ENCODE measurements at places on chromosomes 6 and 20.

GRCh38 chr6:79574630-79575225 lies 37.5 kb upstream of the LCA5 start:
- DNase-seq = peak; percentile 76

GRCh38 chr6:44074439-44074812 lies 52.8 kb downstream of the MRPL14 start:
- peak; percentile 86 for DNase-seq

DNA sequence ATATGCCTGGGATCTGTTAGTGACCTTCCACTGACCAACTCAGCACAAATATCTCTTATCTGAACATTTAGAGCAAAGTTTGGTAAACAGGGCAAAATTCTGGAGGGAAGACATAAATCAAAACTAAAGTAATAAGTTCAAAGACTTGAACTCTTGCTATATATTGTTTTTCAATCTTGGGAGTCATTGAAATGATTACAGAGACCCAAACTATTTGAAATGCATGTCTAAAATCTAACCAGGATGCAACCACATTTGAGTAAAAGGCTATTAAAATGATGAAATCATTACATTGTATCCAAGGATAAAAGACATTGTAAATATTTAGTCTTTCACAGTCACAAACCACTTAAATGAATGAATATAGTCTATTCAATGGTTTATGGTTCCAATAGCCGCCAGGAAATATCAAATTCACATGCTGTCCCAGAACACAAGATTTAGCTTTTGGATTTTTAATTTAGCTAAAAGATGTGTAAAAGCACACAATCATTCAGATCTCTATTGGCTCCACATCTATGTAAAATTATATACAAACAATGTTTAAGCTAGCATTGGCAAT lies 256.6 kb upstream of the EPHA7 start:
- DNase-seq = no peak

GRCh38 chr6:28315628-28316027 lies 20.3 kb downstream of the ZSCAN31 start:
- DNase-seq = peak; percentile 33

GRCh38 chr6:13400772-13401171 lies 72.4 kb upstream of the TBC1D7 start:
- no peak for DNase-seq

DNA sequence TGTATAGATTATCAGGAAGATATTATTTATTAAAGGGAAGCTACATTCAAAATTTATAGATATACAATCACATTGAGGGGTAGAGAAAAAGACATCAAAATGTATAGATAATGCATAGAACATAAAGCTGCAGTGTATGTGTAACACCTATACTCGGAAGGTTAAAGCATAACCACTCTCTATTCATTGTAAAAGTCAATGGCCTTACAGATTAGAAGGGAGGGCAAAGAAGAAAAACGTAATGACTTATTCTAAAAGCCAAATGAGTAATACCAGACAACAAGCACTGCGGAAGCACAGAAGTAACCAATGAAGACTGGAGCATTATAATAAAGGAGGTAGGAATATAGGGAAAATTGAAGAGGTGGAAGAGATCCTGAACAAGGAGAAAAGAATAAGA lies 11.3 kb downstream of the HBS1L start:
- no peak for DNase-seq

- DNase-seq = peak; percentile 37
Observed at GRCh38 chr6:137261761-137262160, 42.6 kb upstream of the IFNGR1 start.

- DNase-seq = no peak
Observed at GRCh38 chr20:42739683-42740082, 450.0 kb downstream of the PTPRT start.

DNA sequence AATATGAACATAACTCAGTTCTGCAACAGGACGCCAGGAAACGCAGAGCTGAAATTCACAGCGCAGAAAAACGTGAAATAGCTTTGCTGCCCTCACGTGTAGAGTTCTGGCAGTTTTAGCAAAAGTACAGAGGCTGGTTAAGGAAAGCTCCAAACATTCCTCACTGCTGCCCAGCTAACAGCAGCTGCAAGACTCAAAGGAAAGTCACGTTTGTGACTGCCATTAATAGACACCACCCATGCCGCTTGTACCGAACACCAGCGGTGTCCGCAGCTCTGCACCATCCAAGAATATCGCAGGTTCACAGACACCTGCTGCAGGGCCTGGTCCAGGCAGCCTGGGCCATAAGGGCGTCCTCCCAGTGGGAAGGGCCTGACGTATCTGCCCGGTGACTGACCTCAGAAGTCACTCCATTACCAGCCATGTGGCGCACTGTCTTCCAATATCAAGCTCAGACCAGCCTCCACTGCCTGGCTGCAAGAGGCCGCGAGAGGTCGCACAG lies 61.4 kb downstream of the WDR27 start:
- peak; percentile 28 for DNase-seq

- peak; percentile 24 for DNase-seq
Observed at GRCh38 chr6:78835817-78836216, 31.5 kb upstream of the IRAK1BP1 start.

- no peak for DNase-seq
Observed at GRCh38 chr20:1535420-1536175, 21.9 kb downstream of the SIRPD start.

DNA sequence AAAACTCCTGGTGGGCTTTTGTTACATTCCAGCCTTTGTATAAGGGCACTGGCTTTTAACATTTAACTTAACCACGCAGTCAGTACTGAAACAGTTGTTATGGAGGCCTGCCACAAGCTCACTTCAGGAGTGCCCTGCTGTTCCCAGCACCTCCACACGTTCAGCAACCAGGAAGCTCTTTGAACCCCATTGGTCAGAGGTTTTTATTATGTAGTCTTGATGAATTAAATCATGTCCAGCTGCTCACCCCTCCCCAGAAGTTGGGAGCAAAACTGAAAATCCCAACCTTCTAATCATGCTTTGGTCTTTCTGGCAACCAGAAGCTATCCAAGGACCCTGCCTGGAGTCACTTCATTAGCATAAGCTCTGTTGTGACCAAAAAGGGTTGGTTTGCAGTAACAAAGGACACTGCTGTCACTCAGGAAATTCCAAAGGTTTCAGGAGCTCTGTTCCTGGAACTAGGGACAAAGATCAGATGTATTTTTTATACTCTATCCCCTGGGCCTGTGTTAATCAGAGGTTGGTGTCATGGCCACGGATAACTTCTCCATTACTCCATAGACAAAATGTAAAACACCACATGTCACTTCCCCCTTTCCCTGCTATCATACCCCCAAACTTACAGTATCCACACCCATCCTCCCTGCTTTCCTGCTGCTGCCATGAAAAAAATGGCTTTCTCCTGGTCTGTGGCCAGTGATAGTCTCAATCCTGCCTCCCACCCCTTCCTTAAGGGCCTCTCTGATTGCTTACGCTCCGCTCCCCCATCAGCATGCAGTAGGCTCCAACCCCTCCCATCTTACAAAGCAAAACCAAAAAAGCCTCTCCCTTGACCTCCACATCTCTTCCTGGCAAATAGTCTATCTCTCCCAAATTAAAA lies 3.1 kb downstream of the ARMC12 start:
- no peak for DNase-seq

GRCh38 chr20:63714858-63715257 lies 7.0 kb downstream of the ZGPAT start:
- DNase-seq = no peak

DNA sequence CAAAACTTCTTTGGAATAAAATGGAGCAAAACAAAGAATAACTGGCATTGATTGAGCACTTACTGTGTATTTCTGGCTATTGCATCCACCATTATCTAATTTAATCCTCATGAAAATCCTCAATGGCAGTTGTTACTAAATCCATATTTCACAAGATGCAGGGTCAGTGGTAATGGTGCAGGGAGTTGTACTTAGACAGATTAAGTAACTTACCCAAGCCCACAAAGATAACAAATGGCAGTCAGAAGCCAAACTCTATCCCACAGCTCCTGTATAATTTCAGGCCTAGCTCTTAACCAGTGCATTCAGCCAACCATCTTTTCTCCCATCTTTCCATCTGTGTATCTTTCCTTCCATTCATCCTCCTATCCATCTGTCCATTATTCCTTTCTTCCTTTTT lies 29.3 kb upstream of the SSTR4 start:
- DNase-seq = no peak

DNA sequence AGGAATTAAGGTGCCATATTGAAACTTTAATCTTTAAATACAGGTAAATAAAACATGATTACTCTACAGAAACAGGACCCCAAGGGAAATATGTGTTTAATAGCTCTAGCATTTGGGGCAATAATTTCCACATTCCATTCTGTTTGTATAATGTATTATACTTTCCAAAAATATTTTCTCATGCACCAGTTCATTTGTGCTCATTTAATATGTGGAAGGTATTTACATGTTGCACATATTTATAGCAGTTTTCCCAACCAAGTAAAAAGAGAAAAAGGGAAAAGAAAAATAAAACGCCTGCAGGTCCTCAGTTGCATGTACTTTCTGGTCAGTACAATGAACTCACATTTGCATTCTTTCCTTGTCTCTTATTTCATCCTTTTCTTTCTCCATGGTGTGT lies 129.5 kb upstream of the SULF2 start:
- peak; percentile 44 for DNase-seq

DNA sequence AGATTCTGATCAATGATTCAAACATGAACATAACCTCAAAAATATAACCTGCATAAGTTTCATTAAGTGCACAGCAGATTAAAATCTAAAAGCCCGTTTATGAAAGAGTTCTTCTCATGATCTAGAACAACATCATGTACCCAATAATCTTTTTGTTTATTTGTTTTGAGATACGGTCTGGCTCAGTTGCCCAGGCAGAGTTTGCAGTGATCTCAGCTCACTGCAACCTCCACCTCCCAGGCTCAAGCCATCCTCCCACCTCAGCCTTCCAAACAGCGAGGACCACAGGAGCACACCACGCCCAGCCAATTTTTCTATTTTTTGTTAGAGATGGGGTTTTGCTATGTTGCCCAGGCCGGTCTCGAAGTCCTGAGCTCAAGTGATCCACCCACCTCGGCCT lies 149.7 kb downstream of the CDK19 start:
- DNase-seq = no peak

- no peak for DNase-seq
Observed at GRCh38 chr6:152154559-152155356, 347.3 kb downstream of the ESR1 start.

- DNase-seq = peak; percentile 66
Observed at GRCh38 chr6:121573481-121573880, 138.0 kb downstream of the GJA1 start.

DNA sequence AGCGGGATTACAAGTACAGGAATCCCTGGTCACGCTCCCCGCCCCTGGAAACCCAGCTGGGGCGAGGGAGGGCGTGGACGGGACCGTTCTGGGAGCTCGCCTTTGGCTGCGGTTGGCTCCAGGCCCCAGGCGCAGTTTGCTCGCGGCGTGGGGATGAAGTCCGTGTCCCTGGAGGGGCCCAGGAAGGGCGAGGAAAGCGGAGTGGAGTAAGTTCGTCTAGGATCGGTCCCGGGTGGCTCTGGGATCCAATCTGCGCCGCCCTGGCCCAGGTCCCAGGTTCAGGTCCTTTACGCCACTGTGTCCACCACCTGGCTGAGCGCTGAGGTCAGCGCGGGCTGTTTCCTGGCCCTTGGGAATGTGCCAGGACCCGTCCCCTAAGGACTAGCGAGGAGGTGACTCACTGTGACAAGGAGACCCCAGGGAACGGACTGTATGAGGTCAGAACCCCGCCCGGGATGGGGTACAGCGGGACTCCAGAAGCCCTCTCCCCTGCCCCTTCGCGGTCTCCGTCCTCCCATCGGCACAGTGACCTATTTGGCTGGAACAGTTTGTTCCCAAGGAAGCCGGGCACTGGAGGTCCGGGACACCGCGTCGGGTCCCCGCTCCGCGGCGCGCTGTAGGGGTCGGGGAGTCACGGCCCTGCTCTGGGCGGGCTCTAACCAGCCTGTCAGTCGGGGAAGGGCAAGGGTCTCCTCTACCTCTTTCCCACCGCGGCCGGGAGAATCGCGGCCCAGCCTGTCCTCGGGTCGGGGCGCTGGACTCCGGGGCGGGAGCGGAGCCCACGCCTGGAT lies 724 bp downstream of the CDKN1A start:
- DNase-seq = peak; percentile 76

DNA sequence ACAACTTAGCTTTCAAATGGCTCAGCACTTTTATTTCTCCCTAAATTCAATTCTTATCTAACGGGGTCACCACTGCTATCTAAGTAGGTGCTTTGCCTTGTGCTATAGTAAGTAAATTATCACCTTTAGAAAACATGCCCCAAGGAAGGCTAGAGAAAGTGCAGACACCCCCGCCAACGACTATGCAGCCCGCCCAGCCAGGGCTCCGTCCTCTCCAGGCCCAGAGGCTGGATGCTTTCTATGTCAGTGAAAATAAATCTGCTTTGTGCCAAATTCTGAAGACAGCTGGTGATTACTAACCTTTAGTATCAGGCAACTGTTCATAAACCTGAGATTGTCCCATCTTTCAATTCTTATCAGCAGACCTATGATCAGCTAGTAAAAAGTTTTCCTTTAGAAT lies 14.3 kb downstream of the KIAA0319 start:
- no peak for DNase-seq

DNA sequence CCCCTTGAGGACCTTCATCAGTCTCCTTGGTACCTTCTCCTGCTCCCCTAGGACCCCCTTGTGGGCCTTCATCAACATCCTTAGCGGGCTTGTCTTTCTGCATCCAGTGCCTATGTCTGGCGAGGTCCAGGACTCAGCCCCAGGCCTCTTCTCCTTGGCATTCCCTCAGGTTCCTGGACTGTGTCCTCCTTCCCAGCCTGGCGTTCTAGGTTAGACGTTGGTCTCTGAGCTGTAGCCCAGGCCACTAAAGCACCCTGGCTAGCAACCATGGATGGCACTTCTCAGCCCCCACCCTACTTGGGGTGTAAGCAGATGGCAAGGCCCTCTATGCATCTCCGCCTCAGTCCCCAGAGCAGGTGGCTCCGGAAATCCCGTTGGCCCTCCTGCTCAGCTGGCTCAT lies 51.5 kb upstream of the NNAT start:
- no peak for DNase-seq

- peak; percentile 12 for DNase-seq
Observed at GRCh38 chr20:34708621-34709043, 4.5 kb downstream of the TP53INP2 start.

All from fibroblast of skin of back (primary cell).